ENCODE measurements at places on chromosomes 4 and X. TPM values are rescaled to one million over a fixed set of nuclear protein-coding genes. Genes with fewer than 3 reads are reported as not detected.

DNA sequence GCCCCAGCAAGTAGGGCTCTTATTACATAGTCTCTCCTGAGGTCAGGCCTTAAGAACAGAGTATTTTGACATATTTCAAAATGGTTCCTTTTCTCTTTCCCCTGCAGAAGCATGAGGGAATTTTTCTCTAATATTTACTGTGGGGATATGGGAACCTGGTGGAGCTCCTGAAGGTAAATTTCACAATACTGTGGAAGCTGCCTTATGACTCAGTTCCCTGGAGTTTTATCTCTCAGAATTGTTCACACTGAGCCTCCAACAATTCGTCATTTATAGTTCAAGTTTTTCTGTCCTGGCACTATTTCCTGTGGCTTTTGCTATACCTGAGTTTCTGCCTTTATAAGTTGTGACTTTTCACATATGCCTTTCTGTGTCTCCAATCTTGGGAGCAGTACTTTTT is 607.2 kb upstream of the NDST4 start:
- no peak overlapping the region for H3K27ac ChIP-seq
- no peak overlapping the region for H3K4me3 ChIP-seq
- H3K27me3 ChIP-seq = no peaks in the 10 kb centered on the region
- no peaks in the 10 kb centered on the region for H3K36me3 ChIP-seq
- H3K4me1 ChIP-seq = no peaks in the 10 kb centered on the region

- no peaks in the 10 kb centered on the region for H3K4me1 ChIP-seq
- H3K27me3 ChIP-seq = no peaks in the 10 kb centered on the region
- H3K4me3 ChIP-seq = no peak overlapping the region
- no peak overlapping the region for H3K27ac ChIP-seq
- H3K36me3 ChIP-seq = no peaks in the 10 kb centered on the region
- no peak for DNase-seq
Observed at GRCh38 chr4:89422441-89422990, 114.9 kb upstream of the GPRIN3 start.

GRCh38 chr4:100694467-100694866 is 176.6 kb upstream of the EMCN start:
- no peaks in the 10 kb centered on the region for H3K4me1 ChIP-seq
- H3K36me3 ChIP-seq = no peaks in the 10 kb centered on the region
- no peaks in the 10 kb centered on the region for H3K27me3 ChIP-seq
- DNase-seq = no peak

DNA sequence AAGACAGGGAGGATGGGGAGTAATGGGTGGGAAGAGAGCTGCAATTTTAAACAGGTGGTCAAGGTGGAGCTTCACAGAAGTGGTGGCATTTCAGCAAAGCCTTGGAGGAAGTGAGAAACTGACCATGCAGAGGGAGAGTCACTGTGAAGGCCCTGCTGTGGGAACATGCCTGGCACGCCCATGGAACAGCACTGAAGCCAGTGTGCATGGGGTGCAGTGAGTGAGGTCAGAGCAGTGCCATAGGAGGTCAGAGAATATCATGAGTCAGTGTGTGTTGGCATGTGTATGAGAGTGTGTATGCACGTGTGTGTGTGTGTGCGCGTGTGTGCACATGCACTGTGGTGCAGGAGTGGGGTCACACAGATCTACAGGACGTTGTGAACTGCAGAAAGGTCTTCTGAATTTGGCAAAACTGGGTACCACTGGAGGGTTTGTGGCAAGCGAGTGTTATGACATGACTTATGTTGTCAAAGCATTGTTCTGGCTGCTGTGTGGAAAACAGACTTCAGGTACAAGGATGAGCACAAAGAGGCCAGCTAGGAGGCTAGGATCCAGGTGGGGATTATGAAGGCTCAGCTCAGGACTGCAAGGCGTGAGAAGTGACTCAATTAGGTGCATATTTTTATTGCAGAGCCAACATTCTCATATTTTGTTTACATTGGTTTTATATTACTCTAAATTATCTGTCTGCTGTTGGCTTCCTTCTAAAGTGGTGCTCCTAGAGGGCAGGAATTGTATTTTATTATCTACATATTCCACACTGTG is 34.0 kb downstream of the ZNF827 start:
- H3K4me1 ChIP-seq = no peaks in the 10 kb centered on the region
- H3K36me3 ChIP-seq = no peaks in the 10 kb centered on the region
- DNase-seq = no peak
- no peak overlapping the region for H3K4me3 ChIP-seq

Gene ARAP2
- total RNA-seq = 5.5 TPM

- no peak overlapping the region for H3K27ac ChIP-seq
- peaks cover 3% of the 10 kb centered on the region for H3K36me3 ChIP-seq
- no peak for DNase-seq
Observed at GRCh38 chr4:118801895-118802575, 33.9 kb downstream of the SEC24D start.

GRCh38 chr4:168586926-168587325 is 90.1 kb downstream of the PALLD start:
- H3K27ac ChIP-seq = no peak overlapping the region
- H3K4me1 ChIP-seq = peaks cover 2% of the 10 kb centered on the region
- no peak for DNase-seq
- H3K4me3 ChIP-seq = no peak overlapping the region
- H3K27me3 ChIP-seq = no peaks in the 10 kb centered on the region

GRCh38 chrX:642436-643240 is 12.0 kb downstream of the SHOX start:
- H3K27ac ChIP-seq = no peak overlapping the region
- H3K4me1 ChIP-seq = no peaks in the 10 kb centered on the region
- H3K27me3 ChIP-seq = no peaks in the 10 kb centered on the region

DNA sequence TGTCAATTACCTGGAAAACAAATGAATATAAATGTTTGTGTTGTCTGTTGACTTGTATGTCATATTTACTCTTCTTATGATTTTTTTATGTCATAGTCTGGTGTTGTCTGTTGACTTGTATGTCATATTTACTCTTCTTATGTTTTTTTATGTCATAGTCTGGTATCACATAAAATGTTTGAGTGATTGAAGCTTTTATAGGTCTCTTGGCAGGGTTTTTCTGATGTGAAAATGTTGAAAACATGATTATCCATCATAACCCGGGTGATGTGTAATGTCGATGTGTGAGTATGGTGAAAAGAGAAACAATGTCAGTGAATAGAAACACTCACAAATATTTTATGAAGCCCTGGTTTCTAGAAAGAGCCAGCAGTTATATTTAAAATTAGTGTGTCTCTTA is 335.7 kb downstream of the BMPR1B start:
- no peak for DNase-seq
- H3K36me3 ChIP-seq = no peaks in the 10 kb centered on the region
- no peak overlapping the region for H3K4me3 ChIP-seq
- no peaks in the 10 kb centered on the region for H3K27me3 ChIP-seq
- no peaks in the 10 kb centered on the region for H3K4me1 ChIP-seq
